ENCODE measurements at places on chromosomes 11 and 22.
A peak's percentile ranks its signal among the peaks of the same experiment; 100 is the strongest.

GRCh38 chr11:119483341-119483880, 60.4 kb upstream of the THY1 start:
- no peak for DNase-seq

- DNase-seq: no peak
These were observed 74.2 kb downstream of the MYO7A start for GRCh38 chr11:77201991-77202841.

- no peak for DNase-seq
These were observed 24.7 kb downstream of the ARAP1 start for GRCh38 chr11:72727521-72727920.

GRCh38 chr22:47163856-47164513, 401.5 kb downstream of the TBC1D22A start:
- DNase-seq: no peak

DNA sequence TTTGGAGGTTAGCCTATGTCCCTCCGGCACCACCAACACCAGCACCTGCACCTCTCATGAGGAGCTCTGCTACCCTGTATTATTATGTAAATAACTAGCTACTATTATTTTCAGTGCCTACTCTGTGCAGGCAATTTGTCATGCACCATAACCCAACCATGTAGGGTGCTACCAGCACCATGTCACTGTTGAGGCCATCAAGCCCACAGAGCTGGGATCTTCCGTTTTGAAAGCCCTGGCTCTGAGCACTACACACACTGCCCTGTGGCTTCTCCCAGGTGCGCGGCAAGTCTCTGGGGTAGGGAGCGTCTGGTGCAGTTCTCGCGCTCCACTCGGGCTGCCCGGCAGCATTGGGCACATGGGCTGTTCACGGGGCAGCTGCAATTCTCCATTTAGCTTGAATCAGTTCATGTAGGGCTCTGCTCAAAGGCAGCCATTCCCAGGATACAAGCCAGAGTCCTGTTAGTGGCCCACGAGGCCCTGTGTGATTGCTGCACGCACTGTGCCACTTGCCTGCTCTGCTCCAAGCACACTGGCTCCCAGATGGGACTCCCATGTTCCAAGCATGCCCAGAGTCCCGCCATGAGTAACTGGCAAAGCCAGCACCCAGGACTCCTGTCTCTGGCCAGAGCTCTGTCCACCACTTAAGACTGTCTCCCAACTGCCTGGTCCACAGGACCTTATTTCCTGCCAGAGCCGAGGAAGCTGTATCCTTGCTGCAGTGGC, 42.5 kb upstream of the CDON start:
- DNase-seq: no peak

DNA sequence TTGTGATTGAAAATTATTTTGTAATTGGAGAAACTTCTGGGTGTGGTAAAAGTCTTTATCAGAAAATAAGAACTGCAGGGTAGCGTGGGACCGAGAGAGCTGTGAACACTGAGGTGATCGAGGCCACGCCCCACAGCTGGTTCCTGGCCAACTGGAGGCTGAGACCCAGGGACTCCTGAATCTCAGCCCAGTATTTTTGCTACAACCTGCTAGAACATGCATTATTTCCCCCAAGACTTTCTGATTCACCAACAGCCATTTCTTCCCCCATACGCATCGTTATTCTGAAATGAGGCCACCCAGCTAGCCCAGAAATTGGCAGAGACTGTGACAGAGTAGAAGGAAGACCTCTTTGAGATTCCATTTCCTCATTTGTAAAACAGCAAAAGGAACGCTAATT, 3.4 kb upstream of the FGF19 start:
- DNase-seq: no peak

DNA sequence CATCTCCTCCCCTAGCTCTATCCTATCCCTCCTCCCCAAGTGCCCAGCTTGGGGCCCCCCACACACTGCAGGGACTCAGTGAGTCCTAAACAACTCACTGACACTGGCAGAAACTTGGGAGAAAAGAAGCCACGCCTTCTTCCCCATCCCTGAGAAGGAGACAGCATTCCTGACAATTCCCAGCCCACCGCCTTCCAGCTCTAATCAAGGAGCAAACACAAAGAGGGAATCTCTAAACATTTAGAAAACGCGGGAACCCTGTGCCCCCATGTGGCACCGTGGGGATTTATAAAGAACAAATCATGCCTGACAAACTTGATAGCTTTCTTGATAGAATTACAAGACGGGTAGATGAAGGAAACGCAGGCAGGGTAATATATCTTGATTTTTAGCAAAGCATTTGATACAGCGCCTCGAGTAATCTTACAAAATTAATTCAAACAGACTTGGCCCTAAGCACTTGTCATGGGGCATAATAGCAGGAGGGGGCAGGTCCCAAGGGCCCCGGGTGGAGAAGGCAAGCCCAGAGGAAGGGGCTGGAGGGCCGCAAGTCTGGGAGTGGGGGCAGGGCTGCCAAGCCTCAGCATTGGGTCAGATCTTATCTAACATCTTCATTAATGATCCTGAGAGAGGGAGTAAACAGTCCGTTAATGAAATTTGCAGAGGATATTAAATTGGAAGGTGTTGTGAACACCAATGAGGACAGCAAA, 4.5 kb downstream of the CHST1 start:
- no peak for DNase-seq

- peak; percentile 55 for DNase-seq
These were observed 169.1 kb downstream of the RRAS2 start for GRCh38 chr11:14189874-14190273.

- DNase-seq: peak; percentile 54
These were observed 28.7 kb downstream of the CHRDL2 start for GRCh38 chr11:74702383-74703007.

GRCh38 chr22:40965936-40966725, 15.0 kb downstream of the RBX1 start:
- DNase-seq: no peak

GRCh38 chr22:49969751-49970527, 9.4 kb downstream of the PIM3 start:
- no peak for DNase-seq

DNA sequence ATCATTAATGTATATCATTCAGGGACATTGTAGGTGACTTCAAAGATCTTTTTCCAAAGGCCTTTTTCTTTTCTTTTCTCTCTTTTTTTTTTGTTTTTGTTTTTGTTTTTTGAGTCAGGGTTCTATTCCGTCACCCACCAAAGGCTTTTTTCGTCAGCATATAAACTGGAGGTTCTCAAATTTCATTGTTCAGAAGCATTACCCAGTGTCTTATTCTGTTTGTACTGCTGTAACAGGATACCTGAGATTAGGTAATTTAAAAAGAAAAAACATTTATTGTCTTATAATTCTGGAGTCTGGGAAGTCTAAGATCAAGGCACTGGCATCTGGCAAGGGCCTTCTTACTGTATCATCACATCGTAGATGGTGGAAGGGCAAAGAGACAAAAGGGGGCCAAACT, 6.4 kb upstream of the SYT9 start:
- DNase-seq: no peak

DNA sequence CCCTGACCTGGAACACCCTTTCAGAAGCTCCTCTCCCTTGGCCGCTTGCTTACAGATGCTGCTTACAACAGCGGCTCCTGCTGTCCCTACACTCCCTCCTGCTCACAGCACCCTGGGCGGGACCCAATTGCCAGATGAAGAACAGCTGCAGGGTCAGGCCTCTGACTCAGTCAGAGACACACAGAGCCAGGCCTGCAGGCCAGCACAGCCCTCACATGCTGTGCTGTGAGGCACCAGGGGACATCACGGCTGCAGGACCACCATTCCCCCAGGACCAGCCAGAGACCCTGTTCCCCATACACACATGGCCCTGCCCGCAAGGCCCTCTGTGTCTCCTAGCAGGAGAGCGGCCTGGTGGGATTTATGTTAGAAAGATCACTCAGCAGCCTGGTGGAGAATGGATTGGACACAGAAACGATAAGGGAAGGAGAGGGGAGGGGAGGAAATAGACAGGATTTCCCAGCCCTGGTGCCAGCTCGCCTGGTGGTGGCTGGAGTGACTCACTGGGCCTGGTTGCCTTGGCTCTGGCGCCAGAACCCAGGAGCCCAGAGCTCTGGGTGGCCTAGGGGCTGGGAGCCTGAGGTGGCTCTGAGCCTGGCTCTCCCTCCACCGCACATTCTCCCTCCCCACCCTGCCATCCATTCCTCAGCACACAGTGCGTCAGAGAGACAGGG, 6.7 kb downstream of the CAPN5 start:
- DNase-seq: peak; percentile 32

DNA sequence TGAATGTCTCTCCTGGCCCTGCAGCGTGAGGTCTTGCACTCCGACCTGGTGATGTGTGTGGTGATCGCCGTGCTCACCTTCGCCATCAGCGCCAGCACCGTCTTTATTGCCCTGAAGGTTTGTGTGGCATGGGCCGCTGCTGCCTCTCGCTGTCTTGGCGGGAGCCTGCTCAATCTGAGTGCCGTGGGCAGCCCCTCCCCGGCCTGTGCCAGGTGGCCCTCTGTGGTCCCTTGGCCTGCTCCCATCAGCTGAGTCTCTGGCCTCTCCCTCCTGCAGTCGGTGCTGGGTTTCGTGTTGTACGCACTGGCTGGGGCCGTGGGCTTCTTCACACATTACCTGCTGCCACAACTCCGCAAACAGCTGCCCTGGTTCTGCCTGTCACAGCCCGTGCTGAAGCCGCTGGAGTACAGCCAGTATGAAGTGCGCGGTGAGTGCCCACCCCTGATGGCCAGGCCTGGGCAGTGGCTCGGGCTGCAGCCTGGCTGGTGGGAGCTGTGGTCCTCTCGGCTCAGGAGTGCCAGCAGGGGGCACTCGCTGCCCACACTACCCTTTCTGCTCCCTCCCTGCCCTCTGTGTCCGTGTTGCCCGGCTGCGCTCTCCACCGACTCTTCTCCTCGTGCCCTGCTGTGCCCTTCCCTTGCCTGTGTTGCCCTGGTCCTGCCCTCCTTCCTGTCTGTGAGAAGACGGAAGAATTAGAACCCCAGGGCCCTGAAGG, 10.2 kb downstream of the PCNX3 start:
- DNase-seq: peak; percentile 66

DNA sequence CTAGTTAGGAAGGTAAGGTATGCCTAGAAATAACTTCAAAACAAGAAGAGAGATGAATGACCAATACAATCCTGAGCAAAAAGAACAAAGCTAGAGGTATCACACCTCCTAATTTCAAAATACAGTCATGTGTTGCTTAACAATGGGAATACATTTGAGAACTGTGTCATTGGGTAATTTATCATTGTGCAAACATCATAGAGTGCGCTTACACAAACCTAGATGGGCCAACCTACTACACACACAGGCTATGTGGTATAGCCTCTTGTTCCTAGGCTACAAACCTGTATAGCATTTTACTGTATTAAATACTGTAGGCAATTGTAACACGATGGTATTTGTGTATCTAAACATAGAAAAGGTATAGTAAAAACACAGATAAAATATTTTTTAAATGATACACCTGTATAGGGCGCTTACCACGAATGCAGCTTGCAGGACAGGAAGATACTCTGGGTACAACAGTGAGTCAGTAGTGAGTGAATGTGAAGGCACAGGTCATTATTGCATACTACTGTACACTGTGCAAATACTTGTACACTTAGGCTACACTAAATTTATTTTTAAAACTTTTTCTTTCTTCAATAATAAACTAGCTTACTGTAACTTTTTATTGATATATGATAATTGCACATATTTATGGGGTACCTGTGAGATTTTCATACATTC, 48.2 kb downstream of the STK33 start:
- no peak for DNase-seq

- DNase-seq: no peak
These were observed 108.8 kb downstream of the NAV2 start for GRCh38 chr11:19821412-19821875.

- DNase-seq: no peak
These were observed 145.8 kb downstream of the APOL5 start for GRCh38 chr22:35863432-35863831.

- DNase-seq: no peak
These were observed 3.4 kb downstream of the FAM83F start for GRCh38 chr22:39997939-39998726.

- no peak for DNase-seq
These were observed 42.8 kb downstream of the WNT7B start for GRCh38 chr22:45934168-45934564.

DNA sequence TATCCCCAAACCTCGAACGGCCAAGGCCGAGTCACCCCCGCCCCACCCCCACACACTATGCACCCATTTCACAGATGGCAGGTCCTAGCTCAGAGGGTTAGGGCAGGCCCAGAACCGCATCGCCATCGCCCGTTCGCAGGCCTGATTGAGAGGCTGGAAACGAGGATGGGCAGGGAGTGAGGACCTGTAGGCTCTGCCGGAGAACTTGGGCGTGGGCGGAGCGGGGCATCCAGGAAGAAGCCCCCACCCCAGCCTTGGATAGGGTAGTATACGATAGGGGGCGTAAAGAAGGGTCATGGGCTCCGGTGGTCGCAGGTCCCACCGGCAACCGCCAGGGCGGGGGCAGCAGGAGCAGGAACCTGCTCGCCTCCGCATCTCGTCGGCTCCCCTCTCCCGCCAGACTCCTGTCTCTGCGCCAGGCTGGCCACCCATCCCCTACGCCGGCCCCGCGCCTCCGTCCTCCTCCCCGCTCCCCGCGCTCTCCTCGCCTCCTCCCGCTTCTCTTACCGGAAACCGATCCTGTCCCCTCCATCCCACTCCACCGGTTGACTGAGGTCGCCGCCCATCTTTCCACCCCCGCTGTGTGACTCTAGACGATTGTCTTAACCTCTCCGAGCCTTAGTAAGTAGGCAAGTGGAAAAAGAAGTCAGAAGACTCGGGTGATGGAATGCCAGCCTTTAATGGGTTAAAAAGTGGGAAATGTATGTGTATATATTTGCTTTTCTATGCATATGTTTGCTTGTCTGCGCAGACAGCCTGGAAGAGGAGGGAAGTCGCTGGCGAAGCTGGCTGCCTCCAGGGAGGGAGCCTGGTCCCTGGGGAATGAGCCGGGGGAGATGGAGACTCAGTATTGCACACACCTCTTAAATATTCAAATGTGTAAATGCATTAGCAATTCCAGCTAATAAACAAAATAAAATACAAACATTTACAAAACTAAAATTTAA, 52.8 kb downstream of the CYTH4 start:
- DNase-seq: no peak

GRCh38 chr11:133508468-133508867, 23.8 kb downstream of the OPCML start:
- no peak for DNase-seq

DNA sequence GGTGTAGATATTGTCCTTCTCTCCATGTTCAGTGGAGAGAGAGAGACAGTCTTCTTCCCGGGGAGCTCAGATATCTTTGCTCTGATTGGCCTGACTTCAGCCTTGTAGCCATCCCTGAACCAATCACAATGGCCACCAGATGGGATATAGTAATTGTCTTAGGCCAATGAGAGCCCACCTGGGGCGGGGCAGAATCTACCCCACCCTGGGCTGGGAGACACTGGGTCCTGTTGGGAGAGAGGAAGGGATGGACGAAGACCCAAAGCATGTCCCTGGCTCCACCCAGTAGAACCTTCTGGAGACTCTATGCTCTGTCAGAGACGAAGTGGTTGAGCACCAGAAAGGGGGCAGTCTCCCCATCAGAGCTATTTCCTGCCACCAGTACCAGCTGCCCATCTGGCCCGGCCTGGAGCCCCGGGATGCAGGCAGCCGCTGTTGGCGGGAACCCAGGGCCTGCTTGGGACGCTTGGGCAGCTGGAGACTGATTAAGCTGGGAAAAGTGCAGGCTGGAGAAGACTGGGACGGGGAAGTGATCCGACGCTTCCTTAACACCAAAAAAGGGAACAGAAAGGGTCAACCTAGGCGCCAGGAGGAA, 31.6 kb upstream of the CBX7 start:
- DNase-seq: peak; percentile 40

GRCh38 chr11:69152733-69153421, 2.9 kb upstream of the SMIM38 start:
- no peak for DNase-seq

GRCh38 chr11:113521737-113522517, 46.7 kb upstream of the DRD2 start:
- no peak for DNase-seq
